ENCODE measurements at places on chromosomes 6 and 20.

GRCh38 chr6:31947070-31947675, 1.3 kb downstream of the CFB start:
- no peak for DNase-seq

GRCh38 chr6:125340175-125340835, 38.5 kb upstream of the HDDC2 start:
- no peak for DNase-seq

GRCh38 chr6:166940643-166941068, 15.7 kb downstream of the RNASET2 start:
- no peak for DNase-seq

- DNase-seq, result no peak
Observed at GRCh38 chr6:25193460-25194171, 85.6 kb upstream of the CARMIL1 start.

DNA sequence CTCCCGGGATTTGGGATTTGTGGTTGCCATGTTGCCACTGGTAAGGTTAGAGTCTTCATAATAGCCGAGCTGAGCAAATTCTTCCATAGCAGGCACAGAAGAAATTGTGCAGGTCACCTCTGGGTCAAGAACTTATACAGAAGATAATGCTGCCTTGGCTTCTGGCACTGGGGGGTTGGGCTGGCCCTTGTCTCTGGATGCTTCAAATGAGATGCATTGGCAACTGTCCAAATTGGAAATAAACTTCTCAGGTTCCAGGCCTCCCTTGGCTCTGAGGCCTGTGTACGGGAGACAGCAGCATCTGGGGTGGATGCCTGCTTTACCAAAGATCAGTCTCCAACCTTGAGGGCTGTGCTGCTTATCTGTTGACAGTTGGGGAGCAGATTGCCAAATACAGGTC, 26.2 kb downstream of the MYO6 start:
- no peak for DNase-seq

DNA sequence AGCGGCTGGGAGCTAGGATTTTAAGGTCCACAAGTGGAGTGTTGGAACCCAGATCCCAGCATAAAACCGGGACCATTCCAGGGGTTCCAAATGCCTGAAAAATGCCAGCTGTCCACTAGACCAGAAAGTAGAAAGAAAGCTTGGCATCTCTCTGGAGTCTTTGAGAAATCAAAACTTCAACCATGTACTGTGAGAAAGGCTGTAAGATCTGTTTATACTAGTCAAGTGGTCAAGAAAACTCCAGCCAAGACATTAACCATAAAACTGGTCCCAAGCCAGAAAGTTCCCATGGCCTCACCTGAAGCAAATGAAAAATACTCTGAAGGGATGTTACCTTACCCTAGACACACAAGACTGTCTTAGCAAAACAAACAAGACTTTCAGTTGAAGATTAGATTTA, 112.6 kb downstream of the DCDC2 start:
- no peak for DNase-seq

GRCh38 chr20:600736-601135, 9.4 kb downstream of the TCF15 start:
- DNase-seq, result no peak

- DNase-seq, result no peak
Observed at GRCh38 chr6:146153040-146153758, 124.3 kb downstream of the GRM1 start.

DNA sequence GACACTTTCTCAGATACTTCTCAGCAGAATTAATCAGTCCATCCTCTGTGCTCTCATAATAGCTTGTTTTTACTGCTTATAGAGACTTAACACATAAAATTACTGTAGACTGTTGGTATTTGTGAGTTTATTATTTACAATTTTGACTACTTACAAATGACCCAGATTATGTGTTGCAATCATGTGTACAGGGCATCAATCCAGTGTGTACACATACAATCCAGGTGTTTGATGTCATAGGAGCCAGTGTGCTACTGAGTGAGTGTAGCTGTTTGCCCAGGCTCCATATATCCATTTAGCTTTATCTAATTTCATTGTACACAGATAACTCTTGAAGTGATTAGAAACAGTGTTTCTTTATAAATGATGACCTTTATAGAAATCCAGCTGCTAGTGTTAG, 31.3 kb downstream of the TRMT11 start:
- no peak for DNase-seq

DNA sequence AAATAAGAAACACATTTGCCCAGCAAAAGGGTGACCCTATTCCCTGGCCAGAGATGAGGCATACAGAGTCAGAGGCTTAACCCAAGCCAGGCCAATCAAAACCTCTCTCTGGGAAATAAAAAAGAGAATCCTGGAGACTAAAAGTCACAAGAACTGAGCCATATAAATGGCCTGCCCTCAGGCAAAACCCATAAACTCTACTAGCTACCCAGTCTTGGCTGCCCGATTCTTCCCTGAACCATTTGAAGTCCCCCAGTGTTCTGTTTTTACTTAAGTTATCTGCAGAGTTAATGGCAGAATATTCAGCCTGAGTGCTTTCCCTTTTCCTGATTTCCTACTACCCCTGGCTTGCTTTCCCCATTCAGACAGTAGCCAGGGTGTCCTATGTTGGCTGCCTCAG, 13.9 kb downstream of the KCNK15 start:
- no peak for DNase-seq

GRCh38 chr6:73983367-73983766, 287.4 kb downstream of the CD109 start:
- DNase-seq, result no peak
